Stimulated activated CD4-positive, alpha-beta T cell treated with anti-CD3 and anti-CD28 coated beads, Interleukin-4, amount 100 ng/mL, for 4 hours (primary cell): ENCODE measurements at places on chromosomes 2 and 18.

DNA sequence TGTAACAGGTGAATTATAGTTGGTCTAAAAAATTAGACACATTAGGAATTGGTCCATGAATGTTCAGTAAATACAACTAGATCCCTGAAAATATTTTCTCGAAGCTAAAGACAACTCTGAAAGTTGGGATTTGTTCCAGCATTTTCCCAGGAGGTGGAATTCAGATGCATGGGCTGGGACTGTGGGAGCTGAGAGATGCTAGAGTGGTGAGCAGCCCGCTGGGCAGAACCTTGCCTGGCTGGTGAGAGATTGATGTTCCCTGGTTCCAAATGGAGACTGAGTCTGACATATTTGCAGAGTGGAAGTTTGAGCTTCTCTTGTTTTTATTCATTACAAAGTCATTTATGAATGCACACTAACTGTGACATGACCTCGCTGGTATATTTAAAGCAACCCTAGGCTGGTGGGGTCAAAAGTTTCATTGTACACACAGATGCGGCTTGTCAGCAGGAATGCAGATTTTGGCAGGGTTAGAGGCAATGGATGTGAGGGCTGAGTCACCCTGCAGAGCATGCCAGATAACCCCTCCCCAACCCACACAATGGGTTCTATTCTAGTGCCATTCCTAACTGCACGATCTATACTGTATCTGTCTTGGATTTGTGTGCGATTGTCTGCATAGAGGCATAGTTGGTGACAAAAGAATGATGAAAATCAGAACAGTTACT lies 23.5 kb upstream of the TMEM178A start:
- no peak for DNase-seq

DNA sequence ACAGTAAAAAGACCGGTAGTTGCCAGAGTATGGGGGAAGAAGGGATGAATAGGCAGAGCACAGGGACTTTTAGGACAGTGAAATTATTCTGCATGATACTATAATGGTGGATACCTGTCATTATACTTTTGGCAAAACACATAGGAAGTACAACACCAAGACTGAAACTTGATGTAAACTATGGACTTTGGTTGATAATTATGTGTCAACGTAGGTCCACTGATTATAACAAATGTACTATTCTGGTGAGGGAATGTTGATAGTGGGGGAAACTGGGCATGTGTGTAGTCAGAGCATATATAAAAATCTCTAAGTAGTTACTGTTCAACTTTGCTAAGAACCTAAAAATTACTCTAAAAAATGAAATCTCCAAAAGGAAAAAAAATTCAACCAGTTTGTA lies 629.7 kb downstream of the CCDC85A start:
- no peak for DNase-seq

DNA sequence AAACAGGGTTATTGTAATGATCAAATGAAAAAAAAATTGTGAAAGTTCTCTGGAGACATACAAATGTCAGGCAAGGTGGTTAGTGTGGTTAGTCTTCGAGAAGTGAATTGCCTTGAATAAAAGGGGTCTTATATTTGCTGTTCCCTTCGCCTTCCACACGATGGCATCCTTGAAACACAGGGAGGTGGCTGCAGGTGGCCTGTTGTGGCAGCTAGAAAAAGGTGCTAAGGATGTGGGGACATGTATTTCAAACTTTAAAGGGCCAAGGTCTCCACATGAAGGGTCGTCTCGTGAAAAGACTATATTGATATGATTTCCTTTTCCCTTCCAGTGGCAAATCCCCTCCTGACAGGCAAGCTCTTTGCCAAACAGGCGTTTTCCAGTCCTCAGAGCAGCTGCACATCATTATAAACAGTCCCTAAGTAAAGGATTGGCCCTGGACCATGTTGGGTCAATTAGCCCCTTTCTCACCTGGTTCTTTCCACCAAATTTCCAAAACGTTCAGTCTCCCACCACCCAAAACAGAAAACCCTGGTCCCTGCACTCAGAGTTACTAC lies 68.5 kb downstream of the COPS8 start:
- DNase-seq, result peak; percentile 45

- DNase-seq, result no peak
Observed at GRCh38 chr2:41771710-41772109, 276.1 kb upstream of the PKDCC start.

GRCh38 chr2:20129331-20130159 lies 78.1 kb upstream of the LAPTM4A start:
- no peak for DNase-seq

GRCh38 chr2:147463881-147464520 lies 380.8 kb upstream of the ACVR2A start:
- DNase-seq, result no peak

GRCh38 chr18:45554389-45554737 lies 60.9 kb upstream of the SLC14A2 start:
- DNase-seq, result no peak

- no peak for DNase-seq
Observed at GRCh38 chr2:143807192-143807591, 678.0 kb downstream of the ARHGAP15 start.

DNA sequence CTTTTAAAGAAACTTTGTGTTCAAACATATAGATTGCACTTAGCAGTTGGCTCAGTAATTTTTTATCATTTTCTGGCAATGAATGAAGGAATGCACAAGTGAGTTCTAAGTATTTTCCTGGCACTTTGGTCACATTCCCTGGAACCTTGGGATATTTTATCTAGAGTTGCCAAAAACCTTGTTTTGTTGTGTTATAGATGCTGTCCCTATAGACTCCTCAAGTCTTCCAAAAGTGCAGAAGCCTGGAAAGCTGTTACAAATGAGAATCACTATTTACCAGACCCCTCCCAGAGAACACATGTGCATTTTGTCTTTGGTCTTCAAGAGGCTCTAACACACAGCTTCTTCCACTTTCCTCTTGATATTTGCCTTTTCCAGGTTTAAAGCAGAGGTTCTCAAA lies 108.3 kb downstream of the RND3 start:
- no peak for DNase-seq

DNA sequence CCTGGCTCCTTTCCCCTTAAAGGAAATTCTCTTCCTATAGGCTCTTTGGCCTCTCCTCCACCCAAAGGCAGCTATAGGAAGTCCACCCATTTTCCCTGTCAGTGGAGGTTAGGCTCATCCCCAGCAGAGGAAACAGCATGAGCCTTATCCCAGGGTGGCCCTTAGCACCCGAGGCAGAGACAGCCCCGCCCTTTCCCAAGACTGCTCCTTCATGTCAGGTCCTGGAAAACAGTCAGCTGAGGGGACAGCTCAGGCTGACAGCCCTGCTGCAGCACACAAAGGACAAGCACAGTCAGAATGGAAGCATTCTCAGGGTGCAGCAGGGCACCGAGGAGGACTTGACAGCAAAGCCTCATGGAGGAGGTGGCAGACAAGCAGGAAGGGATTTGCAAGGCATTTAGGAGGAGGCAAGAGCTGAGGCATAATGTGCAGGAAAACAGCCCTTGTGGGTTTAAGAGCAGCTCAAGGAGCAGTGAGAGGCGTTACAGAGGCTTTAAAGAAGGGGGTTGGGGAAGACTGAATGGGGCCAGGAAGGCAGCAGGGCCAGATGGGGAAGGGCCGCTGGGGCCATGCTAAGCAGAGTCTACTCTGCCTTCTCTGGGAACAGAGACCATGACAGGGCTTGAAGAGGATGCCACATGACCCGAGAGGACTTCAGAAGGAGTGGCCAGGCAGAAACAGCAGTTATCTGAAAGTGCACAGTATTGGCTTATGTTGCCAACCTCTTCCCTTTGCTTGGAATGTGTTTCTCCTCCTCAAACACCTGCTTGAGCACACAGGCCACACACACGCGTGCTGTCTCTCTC lies 216.6 kb downstream of the SH3BP4 start:
- no peak for DNase-seq
